Lung (tissue), 17 donors: ENCODE measurements at places on chromosomes 5 and 9. TPM values are rescaled to one million over a fixed set of nuclear protein-coding genes. Genes with fewer than 3 reads are reported as not detected.

DNA sequence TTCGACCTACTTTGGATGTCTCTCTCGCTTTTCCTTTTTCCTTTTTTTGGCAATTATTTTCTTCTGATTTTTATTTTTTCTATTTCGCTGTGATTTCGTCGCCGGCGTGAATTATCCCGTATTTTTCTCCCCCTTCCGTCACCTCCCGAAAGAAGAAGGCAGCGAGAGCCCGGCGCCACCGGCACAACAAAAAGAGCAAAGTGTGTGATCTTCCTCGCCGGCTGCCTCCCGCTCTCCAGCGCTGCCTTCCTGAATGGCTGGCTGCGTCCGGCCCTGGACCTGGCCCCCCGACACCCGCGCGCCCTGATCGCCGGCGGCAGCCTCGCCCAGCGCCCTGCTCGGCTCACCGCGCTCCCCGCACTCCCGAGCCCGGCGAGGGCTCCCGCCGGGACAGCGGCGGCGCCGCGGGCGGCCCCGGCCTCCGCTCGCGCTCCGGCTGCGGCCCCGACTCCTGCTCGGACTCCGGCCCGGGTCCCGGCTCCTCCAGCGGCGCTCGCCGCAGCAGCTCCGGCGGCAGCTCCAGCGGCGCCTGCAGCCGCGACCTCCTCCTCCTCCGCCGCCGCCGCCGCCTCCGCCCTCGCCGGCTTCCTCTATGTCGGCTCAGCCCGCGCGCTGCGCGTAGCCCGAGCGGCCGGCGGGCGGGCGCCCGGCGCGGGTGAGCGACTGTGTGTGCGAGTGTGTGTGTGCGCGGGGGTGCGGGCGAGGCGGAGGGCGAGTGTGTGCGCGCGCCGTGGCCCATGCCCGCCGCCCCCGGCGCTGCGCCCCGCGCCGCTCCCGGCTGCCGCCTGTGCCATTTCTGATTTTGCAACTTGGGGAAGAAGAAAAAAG, 960 bp downstream of the NR2F1 start:
- DNase-seq, result no peak
- peaks cover 41% of the 10 kb centered on the region for H3K27me3 ChIP-seq
- H3K36me3 ChIP-seq, result no peaks in the 10 kb centered on the region
- H3K4me1 ChIP-seq, result peaks cover 2% of the 10 kb centered on the region
- H3K4me3 ChIP-seq, result peak overlapping the region; percentile 69

Gene SPATA31A3
- not detected for total RNA-seq

DNA sequence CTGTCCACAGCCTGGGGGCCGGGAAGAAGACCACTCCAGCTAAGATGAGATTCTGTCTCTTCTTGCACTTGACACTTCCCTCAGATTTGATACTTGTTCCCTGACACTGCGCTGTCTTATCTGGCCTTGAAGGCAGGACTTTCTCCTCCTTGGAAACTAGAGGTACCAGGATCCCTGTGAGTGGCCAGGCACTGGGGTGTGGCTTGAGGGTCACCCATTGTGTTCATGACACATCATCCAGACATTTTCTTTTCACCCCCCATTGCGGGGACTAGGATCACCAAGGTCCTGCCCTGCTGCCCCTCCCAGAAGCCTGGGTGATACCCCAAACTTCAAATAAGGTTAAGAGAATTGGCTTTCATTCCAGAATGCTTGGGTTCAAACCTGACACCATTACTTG, 103.3 kb downstream of the NDFIP1 start:
- no peak overlapping the region for H3K4me3 ChIP-seq
- H3K27ac ChIP-seq, result no peak overlapping the region
- peaks cover 2% of the 10 kb centered on the region for H3K4me1 ChIP-seq
- DNase-seq, result no peak
- H3K27me3 ChIP-seq, result no peaks in the 10 kb centered on the region

Gene FCHSD1
- 20.3 TPM for total RNA-seq

Gene BHMT2
- total RNA-seq, result 4.6 TPM

DNA sequence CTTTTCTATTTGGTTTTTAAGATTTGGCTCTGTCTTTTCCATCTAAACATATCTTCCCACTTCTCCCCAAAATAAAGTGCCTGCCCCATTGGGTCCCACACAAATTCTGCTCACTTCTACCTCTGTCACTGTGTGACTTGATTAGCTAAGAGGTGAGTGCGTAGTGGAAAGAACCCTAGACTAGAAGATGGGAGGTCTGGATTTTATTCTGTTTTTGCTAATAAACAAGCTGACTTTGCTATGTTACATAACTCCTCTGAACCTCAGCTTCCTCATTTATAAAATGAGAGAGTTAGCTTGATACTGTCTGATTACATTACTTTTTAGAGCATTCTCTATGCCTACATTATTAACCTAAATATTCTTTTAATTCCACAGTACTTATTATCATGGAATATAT, 51.3 kb upstream of the PTGER4 start:
- H3K4me1 ChIP-seq, result no peaks in the 10 kb centered on the region
- no peaks in the 10 kb centered on the region for H3K36me3 ChIP-seq
- DNase-seq, result no peak
- H3K4me3 ChIP-seq, result no peak overlapping the region
- H3K27ac ChIP-seq, result no peak overlapping the region
